ENCODE measurements at places on chromosomes 12 and 14.
A peak's percentile ranks its signal among the peaks of the same experiment; 100 is the strongest.

GRCh38 chr12:129530984-129531383, 372.8 kb downstream of the TMEM132D start:
- no peak for DNase-seq

GRCh38 chr12:74602881-74603672, 65.4 kb downstream of the ATXN7L3B start:
- no peak for DNase-seq

- DNase-seq: no peak
Observed at GRCh38 chr12:109651596-109651995, 62.0 kb upstream of the FAM222A start.

- DNase-seq: no peak
Observed at GRCh38 chr12:122835750-122836026, 431 bp downstream of the HIP1R start.

DNA sequence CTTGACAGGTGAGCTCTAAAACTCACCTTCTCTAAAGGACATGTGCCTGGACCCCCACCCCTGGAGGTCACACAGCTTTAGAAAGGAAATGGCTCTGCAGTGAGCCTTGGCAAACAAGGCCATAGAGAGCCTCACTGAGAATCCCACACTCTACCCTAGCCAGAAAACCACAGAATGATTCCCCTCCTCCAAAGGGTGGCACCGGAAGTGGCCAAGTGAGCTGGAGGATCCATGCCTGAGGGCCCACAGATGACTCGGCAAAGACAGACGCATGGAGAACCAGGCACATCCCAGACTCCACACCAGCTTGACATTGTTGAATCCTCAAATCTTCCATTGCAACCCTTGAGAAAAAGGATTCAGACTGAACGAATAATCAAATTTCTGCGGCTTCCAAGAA, 54.2 kb upstream of the PTHLH start:
- no peak for DNase-seq

- DNase-seq: no peak
Observed at GRCh38 chr12:39581592-39581991, 38.0 kb downstream of the ABCD2 start.

GRCh38 chr14:103151270-103151945, 28.1 kb downstream of the TNFAIP2 start:
- no peak for DNase-seq

GRCh38 chr12:18551106-18551505, 186.7 kb downstream of the PLCZ1 start:
- no peak for DNase-seq

DNA sequence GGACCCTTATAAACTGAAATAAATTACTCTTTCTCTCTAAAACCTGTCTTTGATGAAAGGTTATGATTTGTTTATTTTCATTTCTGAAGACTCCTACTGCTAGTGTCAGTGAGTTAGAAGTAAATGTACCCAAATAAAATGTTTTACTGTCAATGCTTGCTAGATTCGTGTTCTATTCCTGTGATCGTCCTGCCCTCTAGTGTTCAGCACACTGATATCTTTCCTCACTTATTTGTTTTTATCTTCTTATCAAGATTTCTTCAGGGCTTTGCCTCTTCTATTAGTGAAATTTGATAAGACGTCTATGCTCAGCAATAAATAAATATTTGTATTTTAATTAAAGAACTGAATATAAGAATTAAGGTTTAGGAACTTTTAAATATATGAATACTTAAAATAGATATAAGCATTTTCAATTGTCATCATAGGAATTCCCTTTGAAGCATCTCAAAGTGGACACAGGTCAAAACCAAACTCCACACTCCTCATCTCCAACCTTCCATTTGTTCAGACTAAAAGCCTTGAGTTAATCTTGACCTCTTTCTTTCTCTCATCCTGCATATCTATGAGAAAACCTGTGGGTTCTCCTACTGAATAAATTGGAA, 75.8 kb downstream of the C12orf50 start:
- no peak for DNase-seq

DNA sequence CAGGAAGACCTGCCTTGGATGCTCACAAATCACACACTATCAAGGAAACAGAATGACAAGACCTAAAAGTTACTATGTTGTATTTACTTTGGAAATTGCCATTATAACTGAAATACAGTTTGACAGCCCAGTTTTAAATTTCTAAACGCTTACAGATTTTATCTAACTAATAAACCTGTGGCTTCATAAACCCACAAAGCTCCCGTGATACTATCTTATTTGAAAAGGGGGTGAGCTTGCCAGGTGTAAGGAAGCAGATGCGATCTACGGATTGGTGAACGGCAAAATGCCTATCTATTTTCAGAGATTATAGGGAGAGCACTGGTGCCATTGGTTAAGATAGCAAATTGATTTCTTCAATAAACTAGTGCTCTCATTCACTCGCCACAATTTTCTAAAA, 485.5 kb downstream of the BCAT1 start:
- DNase-seq: no peak

- no peak for DNase-seq
Observed at GRCh38 chr12:106227641-106228319, 20.0 kb downstream of the CKAP4 start.

GRCh38 chr12:25677232-25677937, 124.3 kb upstream of the LMNTD1 start:
- DNase-seq: no peak

DNA sequence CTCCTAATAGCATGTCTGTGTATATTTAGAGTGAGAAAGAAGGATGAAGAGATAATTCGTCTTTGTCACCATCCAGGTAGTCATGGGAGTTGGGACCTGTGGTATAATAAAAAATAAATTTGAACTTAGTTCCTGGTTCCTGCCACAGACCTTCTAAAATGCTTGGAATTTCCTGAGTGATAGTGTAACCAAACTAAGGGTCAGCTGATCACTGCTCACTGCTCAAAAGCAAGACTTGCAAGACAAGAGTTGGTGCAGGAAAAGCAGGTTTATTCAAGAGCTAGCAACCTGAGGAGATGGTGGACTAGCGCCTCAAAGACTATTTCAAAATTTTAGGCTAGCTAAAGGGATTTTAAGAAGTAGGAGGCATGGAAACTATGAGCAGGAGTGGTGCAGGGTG, 19.1 kb downstream of the ANG start:
- DNase-seq: no peak

DNA sequence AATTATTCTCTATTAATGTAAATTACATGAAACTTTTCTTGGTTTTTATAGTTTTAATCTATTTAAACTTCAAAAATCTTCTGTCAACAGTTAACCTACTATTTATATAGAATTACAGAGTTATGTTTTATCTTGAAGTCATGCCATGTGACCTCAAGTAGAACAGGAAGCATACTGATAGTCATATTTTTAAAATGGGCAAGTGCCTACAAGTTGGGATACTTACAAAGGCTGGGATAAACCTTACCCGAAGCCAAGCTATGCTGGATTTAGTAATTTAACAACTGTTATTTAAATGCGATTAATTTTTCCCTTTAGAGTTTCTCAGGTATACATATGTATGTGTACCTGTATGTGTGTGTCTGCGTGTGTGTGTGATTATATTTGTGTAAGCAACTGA, 266.9 kb downstream of the RASSF9 start:
- DNase-seq: no peak

- DNase-seq: no peak
Observed at GRCh38 chr14:75389679-75390078, 38.1 kb upstream of the JDP2 start.

GRCh38 chr12:124380796-124381455, 86.0 kb downstream of the RFLNA start:
- DNase-seq: no peak

DNA sequence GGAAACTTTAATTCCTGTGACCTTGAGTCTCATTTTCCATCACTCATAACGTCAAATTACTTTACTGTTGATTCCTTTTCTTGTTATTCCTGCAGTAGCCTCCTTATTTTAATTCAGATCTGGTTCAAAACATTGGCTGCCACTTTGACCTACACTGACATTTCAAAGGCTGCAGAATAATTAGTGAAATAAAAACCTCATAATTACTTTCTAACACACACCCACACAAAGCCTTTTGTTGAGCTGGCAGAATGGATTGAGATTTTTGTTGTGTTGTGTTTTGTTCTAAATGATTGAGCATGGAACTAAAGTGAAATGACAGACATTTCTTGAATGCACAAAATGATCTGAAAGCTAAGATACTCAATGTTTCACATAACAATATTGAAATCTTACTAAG, 507.5 kb upstream of the STXBP6 start:
- DNase-seq: no peak

DNA sequence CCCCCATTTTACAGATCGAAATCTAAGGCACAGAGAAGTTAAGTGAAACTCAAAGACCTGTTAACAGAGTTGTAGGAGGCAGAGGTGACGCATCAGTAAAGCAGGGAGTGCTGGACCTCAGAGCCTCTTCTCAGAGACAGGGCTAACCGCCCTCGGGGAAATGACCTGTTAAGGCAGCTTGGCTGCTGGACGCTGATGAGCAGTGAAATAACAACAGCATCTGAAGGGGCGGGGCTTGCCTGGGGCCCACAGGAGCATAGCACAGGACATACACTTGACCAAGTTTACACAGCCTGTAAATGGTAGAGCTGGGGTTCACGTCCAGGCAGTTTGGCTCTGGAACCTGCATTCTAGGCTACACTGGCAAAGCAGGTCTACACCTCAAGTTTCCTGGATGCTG, 39.3 kb downstream of the LRTM2 start:
- DNase-seq: no peak

- DNase-seq: peak; percentile 29
Observed at GRCh38 chr14:59265808-59266207, 77.3 kb downstream of the DAAM1 start.

GRCh38 chr12:77850698-77851097, 20.0 kb downstream of the NAV3 start:
- DNase-seq: no peak

GRCh38 chr14:34668111-34668510, 38.2 kb upstream of the SNX6 start:
- DNase-seq: no peak

DNA sequence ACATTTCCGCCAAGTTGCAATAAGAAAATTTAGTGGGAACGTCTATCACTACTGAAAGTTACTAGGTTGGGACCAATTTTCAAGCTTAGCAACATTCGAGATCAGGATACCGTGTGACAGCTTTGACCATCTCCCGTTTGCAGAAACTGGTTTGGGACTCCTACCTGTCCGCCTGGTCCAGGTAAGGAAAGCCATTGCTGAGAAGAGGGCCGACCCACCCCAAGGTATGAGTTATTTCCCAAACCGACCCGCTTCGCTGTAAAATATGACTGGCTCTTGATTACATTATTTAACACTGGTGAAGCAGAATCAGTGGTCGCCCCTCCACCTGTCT, 271 bp downstream of the DNAI7 start:
- DNase-seq: no peak

GRCh38 chr12:42094277-42094676, 50.4 kb downstream of the GXYLT1 start:
- peak; percentile 61 for DNase-seq

DNA sequence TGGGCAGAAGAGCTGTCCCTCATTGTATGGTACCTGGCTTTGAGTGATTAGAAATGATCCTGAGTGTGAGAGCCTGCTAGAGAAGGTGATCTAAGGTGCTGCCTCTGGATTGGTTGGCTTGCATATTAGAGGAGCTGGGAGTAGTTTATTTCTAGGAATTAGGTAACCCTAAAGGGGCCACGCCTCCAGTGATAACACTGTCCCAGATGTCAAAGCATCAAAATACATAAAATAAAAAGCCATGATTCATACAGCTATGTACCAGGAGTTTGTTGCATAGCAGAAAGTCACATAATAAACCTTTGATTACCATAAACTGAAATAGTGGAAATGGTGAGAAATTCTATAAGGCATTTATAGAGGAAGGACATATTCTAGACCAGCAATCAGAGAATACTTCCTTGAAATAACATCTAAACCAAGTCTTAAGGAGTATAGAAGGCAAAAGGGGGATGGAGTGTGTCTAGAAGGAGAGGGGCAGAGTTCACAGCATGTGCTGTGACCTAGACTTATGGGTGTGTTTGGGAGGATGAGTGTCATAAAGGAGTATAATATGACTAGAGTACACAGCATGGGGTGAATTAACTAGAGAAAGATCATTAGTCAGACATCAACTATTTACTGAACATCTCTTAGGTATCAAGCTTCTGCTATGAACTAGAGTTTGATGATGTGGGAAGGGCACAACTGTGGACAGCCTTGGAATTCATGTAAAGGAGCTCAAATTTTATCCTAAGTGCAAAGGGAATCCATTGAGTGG, 686.4 kb downstream of the GALC start:
- DNase-seq: no peak

- no peak for DNase-seq
Observed at GRCh38 chr12:99067171-99067785, 422.2 kb downstream of the APAF1 start.

- DNase-seq: no peak
Observed at GRCh38 chr12:2177003-2177402, 124.2 kb downstream of the CACNA1C start.

DNA sequence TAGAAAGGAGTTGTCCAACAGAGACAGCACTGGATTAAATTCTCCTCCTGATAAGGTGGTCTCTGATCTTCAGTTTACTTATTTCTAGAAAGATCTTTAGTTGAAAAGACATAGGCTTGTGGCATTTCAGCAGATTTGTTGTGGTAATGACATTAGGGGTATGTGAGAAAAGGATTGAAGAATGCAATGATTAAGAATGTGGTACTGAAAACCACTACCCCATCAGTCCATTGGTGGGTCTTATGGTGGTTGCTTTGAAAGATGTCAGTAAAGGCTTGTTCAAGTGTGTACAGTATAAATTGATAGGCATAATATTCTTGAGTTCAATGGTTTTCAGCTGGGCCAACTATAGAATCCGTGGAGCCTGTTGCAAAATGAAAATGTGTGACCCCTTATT, 10.8 kb downstream of the PPFIBP1 start:
- no peak for DNase-seq

DNA sequence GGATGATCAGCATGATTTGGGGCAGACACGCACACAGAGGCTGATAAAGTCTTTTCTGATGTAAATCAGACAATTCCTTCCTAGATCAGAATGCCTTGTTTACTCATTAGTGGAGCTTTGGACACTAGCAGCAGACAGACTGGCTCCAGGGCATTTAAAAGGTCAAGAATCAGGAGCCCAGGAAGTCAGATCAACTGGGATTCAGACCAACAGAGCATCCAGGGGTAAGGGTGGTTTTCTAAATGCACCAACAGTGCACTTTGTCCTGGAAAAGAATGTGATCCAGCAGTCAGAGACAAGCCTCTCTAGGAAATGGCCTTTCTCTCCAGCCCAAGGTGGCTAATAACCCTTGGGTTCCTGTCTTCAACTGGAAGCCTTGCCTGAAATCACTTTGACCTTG, 405.3 kb downstream of the MED13L start:
- DNase-seq: no peak
